ENCODE measurements at places on chromosomes 5 and 9.
A peak's percentile ranks its signal among the peaks of the same experiment; 100 is the strongest.

GRCh38 chr9:135262248-135262647, 174.8 kb downstream of the OLFM1 start:
- no peak for DNase-seq

DNA sequence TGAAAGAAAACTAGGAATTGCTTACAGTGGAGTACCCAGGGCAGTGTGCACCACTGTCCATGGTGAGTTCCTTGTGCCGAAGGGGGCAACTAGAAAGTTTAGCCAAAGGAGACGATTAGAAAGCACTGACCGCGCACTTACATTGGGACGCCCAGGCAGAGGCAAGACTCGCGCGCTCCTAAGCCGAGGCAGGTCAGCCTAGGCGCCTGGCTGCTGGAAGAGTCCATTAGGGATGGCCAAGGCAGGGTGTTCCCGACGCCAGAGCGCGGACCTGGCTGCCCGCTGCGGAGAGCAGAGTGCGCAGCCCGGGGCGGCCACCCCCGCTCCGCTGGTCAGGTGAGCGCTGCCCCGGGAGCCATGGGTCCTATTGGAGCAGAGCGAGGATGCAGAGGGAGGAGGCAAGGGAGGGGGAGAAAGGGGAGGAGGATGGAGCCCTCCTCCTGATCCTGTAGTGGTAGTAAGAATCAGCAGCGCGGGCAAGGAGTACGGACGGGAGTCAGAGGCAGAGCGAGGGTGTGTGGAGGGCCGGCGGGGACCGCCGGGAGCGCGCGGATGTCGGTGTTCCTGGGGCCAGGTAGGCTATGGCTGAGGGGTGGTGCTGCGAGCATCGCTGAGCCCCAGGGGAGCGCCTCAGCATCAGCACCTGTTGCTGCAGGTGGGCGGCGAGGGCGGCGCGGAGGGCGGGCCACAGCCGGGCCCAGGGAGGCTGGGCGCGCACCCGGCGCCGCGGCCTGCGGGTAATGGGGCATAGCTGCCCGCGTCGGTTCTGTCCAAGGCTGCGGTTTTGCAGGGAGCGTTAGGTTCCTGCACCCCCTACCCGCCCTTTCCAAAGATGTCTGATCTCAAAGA, at the start of gene ADGRV1:
TSS of gene ADGRV1 (plus strand) at position 454 of the 849 bp plus-strand sequence. CDS start at position 553, 99 bp downstream.
- peak; percentile 65 for DNase-seq

GRCh38 chr9:135338546-135338945, 141.0 kb upstream of the PPP1R26 start:
- no peak for DNase-seq

DNA sequence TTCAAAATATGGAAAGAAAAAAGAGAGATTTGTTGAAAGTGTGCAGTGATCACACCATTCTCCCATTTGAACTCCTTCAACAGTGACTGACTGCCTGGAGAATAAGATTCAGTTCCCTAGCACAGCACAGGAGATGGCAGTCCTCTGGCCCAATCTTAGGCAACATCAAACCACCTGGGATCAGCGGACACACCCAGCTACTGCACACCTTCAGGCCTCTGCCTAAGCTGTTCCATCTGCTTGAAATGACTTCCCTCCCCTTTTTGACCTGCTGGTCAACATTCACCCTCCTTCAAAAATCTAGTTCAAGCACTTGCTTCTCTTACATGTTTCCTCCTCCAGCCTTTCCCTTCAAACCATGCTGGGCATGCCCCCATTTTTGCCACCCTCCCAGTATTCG, 4.5 kb downstream of the MAPK9 start:
- no peak for DNase-seq

- DNase-seq: no peak
Measured at GRCh38 chr5:179227580-179228311, 117.5 kb downstream of the ADAMTS2 start.

- no peak for DNase-seq
Measured at GRCh38 chr5:163914910-163915309, 409.5 kb downstream of the MAT2B start.

GRCh38 chr5:78472469-78473106, 112.2 kb downstream of the SCAMP1 start:
- DNase-seq: no peak

DNA sequence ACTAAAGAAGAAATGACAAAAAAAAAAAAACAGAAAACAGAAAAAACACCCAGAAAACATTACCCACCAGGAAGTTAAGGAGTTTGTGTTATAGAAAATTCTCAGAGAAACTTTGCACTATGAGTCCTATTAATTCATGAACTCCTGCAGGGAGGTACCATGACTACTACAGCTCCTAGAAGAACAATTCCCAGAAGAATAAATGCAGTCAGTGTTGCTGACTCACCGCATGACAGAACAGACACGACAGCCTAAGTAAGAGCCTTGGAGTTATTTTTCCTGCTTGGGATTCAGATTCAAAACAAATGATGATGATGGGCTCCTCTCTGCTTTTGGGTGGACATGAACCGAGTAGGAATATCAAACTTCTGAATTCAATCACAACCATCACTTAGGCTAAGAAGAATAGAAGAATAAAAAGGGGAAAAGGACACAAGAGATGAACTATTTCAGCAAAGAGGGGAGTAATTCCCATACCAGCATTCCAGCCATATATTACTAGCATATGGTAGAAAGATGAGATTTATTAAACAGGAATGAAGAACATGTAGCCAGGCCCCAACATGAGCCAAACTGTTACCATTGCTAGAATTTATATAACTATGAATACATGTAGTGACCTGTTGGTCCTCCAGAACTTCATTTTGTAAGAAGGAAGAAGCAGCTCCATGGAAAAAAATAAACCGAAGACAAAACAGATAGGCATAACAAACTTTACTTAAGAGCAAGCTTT, 209.6 kb upstream of the PDE4D start:
- DNase-seq: peak; percentile 3

- no peak for DNase-seq
Measured at GRCh38 chr9:19410594-19410993, 1.8 kb downstream of the ACER2 start.

- DNase-seq: no peak
Measured at GRCh38 chr9:100170085-100170484, 71.0 kb downstream of the INVS start.

GRCh38 chr9:89886281-89886700, 281.5 kb downstream of the GADD45G start:
- no peak for DNase-seq

Data from nucleus accumbens (tissue), 56 donors.